ENCODE measurements at places on chromosomes 1 and 21.

DNA sequence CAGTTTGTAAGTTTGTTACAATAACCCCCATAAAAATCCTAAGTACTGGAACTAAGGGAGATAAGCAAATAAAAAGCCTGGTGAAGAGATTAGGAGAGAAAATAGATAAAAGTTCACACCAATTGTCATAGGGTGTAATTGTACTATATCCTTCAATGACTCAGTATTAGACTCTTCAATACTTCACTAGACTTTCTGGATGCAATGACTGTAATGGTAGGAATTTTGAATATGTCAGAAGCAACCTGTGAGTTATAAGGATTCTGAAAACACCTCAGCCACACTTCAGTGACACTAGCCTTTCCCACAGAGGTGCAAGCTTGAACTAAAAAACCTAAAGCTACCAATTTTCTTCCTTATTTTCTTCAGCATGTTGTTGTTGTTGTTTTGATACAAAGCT lies 147.9 kb downstream of the PTGER3 start:
- H3K27me3 ChIP-seq: no peaks in the 10 kb centered on the region
- H3K4me1 ChIP-seq: no peaks in the 10 kb centered on the region
- no peaks in the 10 kb centered on the region for H3K36me3 ChIP-seq
- H3K27ac ChIP-seq: no peak overlapping the region
- no peak for DNase-seq
- no peak overlapping the region for H3K4me3 ChIP-seq

DNA sequence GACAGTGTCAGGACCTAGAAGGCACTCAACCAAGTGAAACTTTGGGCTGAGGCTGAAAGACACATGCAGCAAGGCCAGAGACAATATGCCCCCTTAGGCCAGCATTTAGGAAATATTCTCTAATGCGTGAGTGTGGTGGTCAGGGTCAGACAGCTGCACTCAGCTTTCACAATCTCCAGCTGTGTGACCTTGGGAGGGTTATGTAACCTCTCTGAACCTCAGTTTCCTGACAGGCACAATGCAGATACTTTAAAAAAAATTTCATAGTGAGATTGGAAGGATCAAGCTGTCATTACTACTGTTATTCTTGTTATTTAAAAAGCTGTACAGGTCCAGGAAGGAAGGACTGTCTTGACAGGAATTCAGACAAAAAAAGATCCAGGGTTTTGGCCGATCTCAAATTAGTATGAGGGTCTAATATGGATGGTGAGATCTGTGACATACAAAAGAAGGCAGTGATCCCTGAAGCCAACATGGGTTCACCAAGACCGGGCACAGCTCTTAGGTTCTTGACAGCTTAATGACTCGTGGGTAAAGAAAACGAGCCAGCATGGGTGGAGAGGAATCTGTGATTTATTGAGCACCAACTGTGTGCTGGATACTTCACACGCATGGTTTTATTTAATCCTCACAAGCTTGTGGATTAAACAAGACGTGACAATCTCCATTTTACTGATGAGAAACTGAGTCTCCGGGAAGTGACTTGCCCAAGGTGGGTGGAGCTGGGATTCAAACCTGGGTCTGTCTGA lies 54.6 kb upstream of the POU3F1 start:
- no peaks in the 10 kb centered on the region for H3K36me3 ChIP-seq
- DNase-seq: no peak
- no peaks in the 10 kb centered on the region for H3K27me3 ChIP-seq
- H3K4me3 ChIP-seq: no peak overlapping the region
- no peaks in the 10 kb centered on the region for H3K4me1 ChIP-seq

GRCh38 chr1:53620061-53620855 lies 118.7 kb downstream of the GLIS1 start:
- H3K36me3 ChIP-seq: no peaks in the 10 kb centered on the region
- no peaks in the 10 kb centered on the region for H3K4me1 ChIP-seq
- H3K4me3 ChIP-seq: no peak overlapping the region
- DNase-seq: no peak
- no peaks in the 10 kb centered on the region for H3K27me3 ChIP-seq
- no peak overlapping the region for H3K27ac ChIP-seq

DNA sequence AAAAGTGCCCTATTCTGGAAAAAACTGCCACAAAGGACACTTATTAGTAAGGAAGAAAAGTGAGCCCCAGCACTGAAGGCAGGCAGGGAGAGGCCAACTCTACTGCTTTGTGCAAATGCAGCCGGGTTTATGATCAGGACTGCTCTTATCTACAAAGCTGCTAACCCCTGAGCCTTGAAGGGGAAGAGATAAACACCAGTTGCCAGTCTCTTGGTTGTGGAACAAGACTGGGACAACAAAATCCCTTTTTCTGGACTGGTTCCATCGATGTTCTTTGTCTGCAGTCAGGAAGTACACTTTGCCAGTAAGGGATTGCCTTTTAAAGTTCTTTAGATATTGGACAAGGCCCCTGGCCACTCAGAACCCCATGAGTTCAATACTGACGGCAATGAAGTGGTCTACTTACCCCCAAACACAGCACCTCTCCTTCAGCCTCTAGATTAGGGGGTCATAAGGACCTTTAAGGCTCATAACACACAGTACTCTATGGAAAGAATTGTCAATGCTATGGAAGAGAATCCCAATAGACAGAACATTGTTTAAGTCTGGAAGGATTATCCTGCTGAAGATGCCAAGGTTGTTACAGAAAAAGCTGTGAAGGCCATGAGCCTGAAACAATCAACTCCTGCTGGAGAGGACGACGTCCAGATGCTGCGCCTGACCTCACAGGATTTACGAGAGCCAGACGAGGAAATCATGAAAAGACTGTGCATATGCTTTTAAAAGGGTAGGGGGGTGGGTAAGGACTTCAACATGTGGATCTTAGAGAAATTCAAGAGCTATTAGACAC lies 43.6 kb downstream of the GNB1 start:
- H3K4me3 ChIP-seq: no peak overlapping the region
- H3K36me3 ChIP-seq: no peaks in the 10 kb centered on the region
- peak; percentile 85 for DNase-seq

GRCh38 chr1:65459397-65459768 lies 38.9 kb downstream of the LEPR start:
- peak; percentile 50 for DNase-seq
- no peaks in the 10 kb centered on the region for H3K4me1 ChIP-seq
- no peaks in the 10 kb centered on the region for H3K36me3 ChIP-seq

- H3K4me3 ChIP-seq: no peak overlapping the region
- no peaks in the 10 kb centered on the region for H3K36me3 ChIP-seq
- peaks cover 19% of the 10 kb centered on the region for H3K4me1 ChIP-seq
- H3K27ac ChIP-seq: no peak overlapping the region
These were observed 4.3 kb upstream of the VWA1 start for GRCh38 chr1:1430992-1431844.

DNA sequence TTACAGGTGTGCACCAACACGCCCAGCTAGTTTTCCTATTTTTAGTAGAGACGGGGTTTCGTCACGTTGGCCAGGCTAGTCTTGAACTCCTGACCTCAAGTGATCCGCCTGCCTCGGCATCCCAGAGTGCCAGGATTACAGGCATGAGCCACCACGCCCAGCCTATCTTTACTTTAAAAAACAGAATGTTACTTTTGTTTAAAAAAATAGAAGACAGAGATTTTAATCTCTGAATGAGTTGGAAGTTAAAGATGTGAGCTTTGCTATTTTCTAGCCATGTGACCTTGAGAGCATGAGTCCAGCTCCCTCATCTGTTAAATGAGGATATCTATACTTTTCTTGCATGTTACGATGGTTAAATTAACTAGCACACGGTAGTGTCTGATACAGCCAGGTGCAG lies 3.9 kb upstream of the PUM1 start:
- H3K27ac ChIP-seq: no peak overlapping the region
- H3K36me3 ChIP-seq: no peaks in the 10 kb centered on the region
- peaks cover 3% of the 10 kb centered on the region for H3K4me1 ChIP-seq
- DNase-seq: no peak

DNA sequence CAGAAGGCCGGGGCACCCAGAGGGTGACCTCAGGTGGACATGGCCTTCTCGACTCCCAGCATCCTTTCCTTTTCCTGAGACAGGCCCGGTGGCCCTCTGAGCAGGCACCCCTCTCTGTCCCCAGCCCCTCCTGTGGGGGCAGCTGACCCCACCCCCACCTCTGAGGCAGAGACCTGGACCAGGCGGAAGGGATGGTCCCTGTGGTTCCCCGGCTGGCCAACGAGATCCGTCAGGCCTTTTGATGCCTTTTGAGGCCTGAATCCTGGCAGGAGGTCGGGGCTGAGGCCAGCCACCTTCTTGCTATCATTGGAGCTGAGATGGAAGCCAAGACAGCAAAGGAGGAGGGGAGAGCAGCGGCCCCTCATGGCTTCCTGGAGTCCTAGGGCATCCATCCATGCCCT lies 50.2 kb upstream of the ACTRT2 start:
- no peaks in the 10 kb centered on the region for H3K27me3 ChIP-seq
- no peaks in the 10 kb centered on the region for H3K36me3 ChIP-seq
- DNase-seq: no peak
- no peak overlapping the region for H3K4me3 ChIP-seq

DNA sequence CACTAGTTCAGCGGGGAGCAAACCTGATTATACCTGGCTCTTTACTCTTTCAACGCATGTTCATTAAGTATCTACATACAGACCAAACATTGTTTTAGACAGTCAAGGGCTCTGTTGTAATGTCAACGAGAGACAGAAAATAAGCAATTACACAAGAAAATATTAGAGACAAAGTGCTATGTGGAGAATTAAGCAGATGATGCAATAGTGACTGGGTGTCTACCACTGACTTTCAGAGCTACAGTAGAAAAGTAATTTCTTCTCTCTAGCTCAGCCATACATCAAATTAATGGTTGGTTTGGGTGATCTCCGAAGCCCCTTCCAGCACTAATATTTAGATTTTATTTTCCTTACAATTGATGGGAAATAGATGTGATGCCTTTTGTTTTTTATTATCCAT lies 23.3 kb downstream of the FYB2 start:
- H3K4me3 ChIP-seq: no peak overlapping the region
- H3K27ac ChIP-seq: no peak overlapping the region
- no peaks in the 10 kb centered on the region for H3K36me3 ChIP-seq
- DNase-seq: no peak
- no peaks in the 10 kb centered on the region for H3K4me1 ChIP-seq

GRCh38 chr1:214808845-214809460 lies 206.0 kb downstream of the CENPF start:
- no peaks in the 10 kb centered on the region for H3K36me3 ChIP-seq
- DNase-seq: peak; percentile 25
- H3K4me3 ChIP-seq: no peak overlapping the region

DNA sequence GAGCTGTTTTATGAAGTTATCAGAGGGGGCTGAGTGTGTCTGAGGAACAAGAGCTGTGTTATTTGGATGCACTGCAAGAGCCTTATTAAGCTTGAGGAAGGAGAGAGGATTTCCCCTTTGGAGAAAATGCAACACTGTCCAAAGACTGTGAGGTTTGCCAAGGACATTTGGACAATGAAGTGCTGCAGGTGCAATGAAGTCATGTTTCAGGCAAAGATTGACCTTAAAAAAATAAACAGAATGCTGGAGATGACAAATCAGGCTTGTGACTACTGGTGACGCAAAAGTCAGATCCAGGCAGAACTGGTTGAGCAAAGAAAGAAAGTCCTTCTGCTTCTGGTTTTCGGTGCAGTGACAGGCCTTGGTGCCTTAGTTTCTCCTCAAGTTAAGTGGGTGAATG lies 125.2 kb upstream of the KIAA0040 start:
- H3K27ac ChIP-seq: peak overlapping the region; percentile 70
- DNase-seq: peak; percentile 91
- H3K4me1 ChIP-seq: peaks cover 17% of the 10 kb centered on the region

- H3K36me3 ChIP-seq: no peaks in the 10 kb centered on the region
- no peak overlapping the region for H3K27ac ChIP-seq
- no peak overlapping the region for H3K4me3 ChIP-seq
- peaks cover 22% of the 10 kb centered on the region for H3K4me1 ChIP-seq
These were observed 19.3 kb upstream of the POFUT2 start for GRCh38 chr21:45306832-45307571.

DNA sequence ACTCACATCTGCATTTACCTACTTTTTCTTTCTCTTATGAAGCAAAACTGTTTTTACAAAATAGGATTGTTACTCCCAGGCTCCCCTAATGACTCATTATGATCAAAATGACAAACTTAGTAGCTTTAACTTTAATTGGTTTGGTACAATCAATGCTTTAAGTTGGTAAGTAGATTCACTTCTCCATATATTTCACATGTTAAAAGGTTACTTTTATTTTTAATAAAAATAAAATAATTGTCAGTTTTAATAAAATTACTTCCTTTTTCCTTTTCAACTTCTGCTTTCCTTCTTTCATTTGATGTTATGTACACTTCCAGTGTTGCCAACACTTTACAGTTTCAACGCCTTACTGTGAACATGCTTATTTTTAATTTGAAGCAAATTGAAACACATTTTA lies 477.6 kb downstream of the SETD4 start:
- no peaks in the 10 kb centered on the region for H3K36me3 ChIP-seq
- no peak overlapping the region for H3K27ac ChIP-seq
- no peaks in the 10 kb centered on the region for H3K4me1 ChIP-seq
- H3K4me3 ChIP-seq: no peak overlapping the region

- no peak overlapping the region for H3K4me3 ChIP-seq
- peaks cover 20% of the 10 kb centered on the region for H3K27me3 ChIP-seq
- H3K4me1 ChIP-seq: no peaks in the 10 kb centered on the region
- DNase-seq: no peak
These were observed 8.0 kb upstream of the SLC30A2 start for GRCh38 chr1:26053718-26054560.

DNA sequence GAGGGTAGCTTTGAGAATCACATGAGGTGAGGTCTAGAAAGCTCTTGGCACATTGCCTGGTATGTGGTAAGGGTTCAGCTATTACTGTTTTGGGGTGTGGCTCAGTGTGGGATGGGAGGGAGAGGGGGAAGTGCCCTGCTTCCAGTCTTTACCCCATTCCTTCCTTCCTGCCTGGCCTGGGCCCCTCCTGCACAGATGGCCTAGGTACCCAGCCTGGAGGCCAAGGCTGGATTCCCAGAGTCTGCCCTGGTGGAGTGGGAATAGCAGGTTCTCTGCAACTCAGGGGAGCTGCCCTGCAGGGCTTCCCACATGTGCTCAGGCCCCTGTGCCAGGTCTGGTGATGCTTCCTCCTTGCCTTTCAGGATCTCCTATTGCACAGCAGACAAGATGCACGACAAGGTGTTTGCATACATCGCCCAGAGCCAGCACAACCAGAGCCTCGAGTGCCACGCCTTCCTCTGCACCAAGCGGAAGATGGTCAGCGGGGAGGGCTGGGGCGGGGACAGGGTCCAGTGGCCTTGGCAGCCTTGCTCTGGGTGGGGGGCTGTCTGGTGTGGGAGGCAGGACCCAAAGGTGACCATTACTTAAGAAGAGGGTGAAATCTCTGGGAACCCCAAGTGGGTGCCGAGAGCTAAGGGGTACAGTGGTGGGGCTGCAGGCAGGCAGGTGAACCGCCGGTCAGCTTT lies 13.5 kb downstream of the LDLRAP1 start:
- DNase-seq: no peak
- no peaks in the 10 kb centered on the region for H3K27me3 ChIP-seq
- H3K36me3 ChIP-seq: no peaks in the 10 kb centered on the region

DNA sequence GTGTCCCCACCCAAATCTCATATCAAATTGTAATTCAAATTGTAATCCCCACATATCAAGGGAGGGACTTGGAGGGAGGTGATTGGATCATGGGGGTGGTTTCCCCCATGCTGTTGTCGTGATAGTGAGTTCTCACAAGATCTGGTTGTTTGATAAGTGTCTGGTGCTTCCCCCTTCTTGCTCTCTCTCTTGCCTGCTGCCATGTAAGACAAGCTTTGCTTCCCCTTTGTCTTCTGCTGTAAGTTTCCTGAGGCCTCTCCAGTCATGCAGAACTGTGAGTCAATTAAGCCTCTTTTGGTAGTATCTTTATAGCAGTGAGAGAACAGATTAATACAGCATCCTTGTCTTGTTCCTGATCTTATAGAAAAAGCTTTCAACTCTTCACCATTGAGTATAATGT lies 6.5 kb upstream of the LRRC39 start:
- DNase-seq: no peak
- H3K27me3 ChIP-seq: no peaks in the 10 kb centered on the region
- no peaks in the 10 kb centered on the region for H3K4me1 ChIP-seq
- no peak overlapping the region for H3K27ac ChIP-seq
- no peak overlapping the region for H3K4me3 ChIP-seq

All from endothelial cell of umbilical vein (primary cell).